Peyer's patch (tissue), 4 donors: ENCODE measurements at places on chromosomes 11 and 22. TPM values are rescaled to one million over a fixed set of nuclear protein-coding genes. Genes with fewer than 3 reads are reported as not detected.

GRCh38 chr22:47115518-47115890 lies 353.1 kb downstream of the TBC1D22A start:
- no peaks in the 10 kb centered on the region for H3K4me1 ChIP-seq
- H3K4me3 ChIP-seq = no peak overlapping the region
- H3K36me3 ChIP-seq = peaks cover 22% of the 10 kb centered on the region
- DNase-seq = no peak

- no peaks in the 10 kb centered on the region for H3K27me3 ChIP-seq
- H3K4me1 ChIP-seq = peaks cover 31% of the 10 kb centered on the region
- H3K36me3 ChIP-seq = no peaks in the 10 kb centered on the region
- H3K4me3 ChIP-seq = no peak overlapping the region
- no peak for DNase-seq
- peak overlapping the region; percentile 89 for H3K27ac ChIP-seq
These were observed 1.3 kb upstream of the ZDHHC8 start for GRCh38 chr22:20130319-20130718.

DNA sequence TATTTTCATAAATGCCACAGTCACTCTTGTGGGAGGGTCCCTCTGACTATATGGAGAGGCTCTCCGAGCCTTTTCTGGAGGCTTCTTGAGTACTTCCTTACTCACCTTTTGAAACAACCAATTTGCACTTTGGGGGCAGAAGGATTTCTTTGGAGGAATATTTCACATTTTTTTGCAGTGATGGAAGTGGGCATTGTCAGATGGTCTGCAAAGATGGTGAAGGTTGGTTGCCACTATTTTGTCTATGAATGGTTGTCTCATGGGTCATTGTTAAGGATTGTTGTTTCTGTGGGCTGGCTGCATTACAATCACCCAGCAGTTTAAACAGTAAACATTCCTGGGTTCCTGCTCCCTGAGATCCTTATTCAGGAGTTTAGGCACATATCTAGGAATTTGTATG lies 388.2 kb downstream of the TMEM135 start:
- no peak overlapping the region for H3K27ac ChIP-seq
- H3K4me3 ChIP-seq = no peak overlapping the region
- H3K36me3 ChIP-seq = no peaks in the 10 kb centered on the region
- H3K4me1 ChIP-seq = no peaks in the 10 kb centered on the region

DNA sequence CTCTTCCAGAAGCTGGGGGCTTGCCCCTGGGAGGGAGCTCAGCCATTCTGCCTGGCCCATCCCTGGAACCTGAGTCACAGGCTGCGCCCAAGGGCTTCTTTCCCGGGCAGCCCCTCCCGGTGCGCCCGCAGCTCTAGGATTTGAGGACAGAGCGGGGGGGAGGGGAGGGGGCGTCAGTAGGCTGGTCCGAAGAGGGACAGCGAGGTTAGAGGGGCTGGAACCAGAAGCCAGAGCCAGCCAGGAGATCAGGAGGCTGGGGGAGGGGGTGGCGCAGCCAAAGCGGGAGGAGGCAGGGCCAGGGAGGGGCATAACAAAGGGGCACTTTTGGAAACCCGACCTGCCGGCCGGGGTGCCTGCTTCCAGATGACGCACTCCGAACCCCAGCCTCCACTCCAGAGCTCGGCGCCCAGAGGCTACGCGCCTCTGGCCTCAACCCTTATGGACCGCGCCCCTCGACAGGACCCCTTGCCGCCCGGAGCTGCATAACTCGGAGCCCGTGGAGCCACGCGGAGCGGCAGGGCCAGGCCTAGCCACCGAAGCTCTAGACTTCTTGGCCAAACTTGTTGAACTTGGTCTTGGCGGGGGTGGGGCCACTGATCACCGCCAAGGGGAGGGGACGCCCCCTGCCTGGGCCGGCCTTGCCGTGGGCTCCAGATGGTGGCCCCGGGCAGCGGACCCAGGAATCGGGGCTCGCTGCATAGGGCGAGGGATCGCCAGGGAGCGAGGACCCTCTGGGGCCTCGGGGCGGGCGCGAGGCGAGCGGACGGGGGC lies 744 bp downstream of the PACSIN3 start:
- no peak for DNase-seq
- peaks cover 47% of the 10 kb centered on the region for H3K4me1 ChIP-seq
- H3K27ac ChIP-seq = peak overlapping the region; percentile 63
- no peaks in the 10 kb centered on the region for H3K36me3 ChIP-seq
- H3K4me3 ChIP-seq = peak overlapping the region; percentile 88
- H3K27me3 ChIP-seq = peaks cover 6% of the 10 kb centered on the region

Gene FAT3
- 0.94 TPM for total RNA-seq

- H3K27me3 ChIP-seq = no peaks in the 10 kb centered on the region
- H3K4me3 ChIP-seq = no peak overlapping the region
- H3K27ac ChIP-seq = no peak overlapping the region
- H3K4me1 ChIP-seq = no peaks in the 10 kb centered on the region
- no peak for DNase-seq
These were observed 91.2 kb upstream of the CSNK2A3 start for GRCh38 chr11:11444027-11444803.

DNA sequence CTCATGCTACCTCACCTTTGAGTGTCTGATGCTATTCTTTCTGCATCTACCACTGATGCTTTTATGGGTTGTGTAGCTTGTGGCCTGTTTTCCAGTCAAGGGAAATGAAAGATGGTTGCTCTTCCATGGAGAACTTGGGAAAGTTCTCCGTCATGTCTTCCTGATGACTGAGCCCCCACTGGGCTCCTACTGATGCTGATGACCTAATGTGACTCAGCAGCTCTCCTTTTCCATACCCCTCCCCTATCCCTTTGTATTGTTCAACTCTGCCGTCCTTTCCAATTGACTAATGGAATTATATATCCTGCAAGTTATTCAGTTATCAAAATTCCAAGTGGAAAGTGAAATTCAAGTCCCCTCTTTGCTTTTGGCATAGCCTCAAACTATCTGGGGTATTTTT lies 44.7 kb downstream of the REXO2 start:
- H3K27me3 ChIP-seq = no peaks in the 10 kb centered on the region
- no peak overlapping the region for H3K27ac ChIP-seq
- no peaks in the 10 kb centered on the region for H3K36me3 ChIP-seq
- H3K4me1 ChIP-seq = no peaks in the 10 kb centered on the region
- no peak overlapping the region for H3K4me3 ChIP-seq
- DNase-seq = no peak

Gene NAALAD2
- total RNA-seq = 7.0 TPM

- H3K4me1 ChIP-seq = no peaks in the 10 kb centered on the region
- H3K27ac ChIP-seq = no peak overlapping the region
- H3K27me3 ChIP-seq = no peaks in the 10 kb centered on the region
- H3K36me3 ChIP-seq = no peaks in the 10 kb centered on the region
- DNase-seq = no peak
These were observed 52.4 kb upstream of the TTLL12 start for GRCh38 chr22:43239193-43239780.

Gene SYNGR1
- 3.8 TPM for total RNA-seq

- H3K27me3 ChIP-seq = no peaks in the 10 kb centered on the region
- H3K27ac ChIP-seq = no peak overlapping the region
- H3K4me3 ChIP-seq = no peak overlapping the region
- DNase-seq = no peak
These were observed 13.4 kb downstream of the NFAM1 start for GRCh38 chr22:42418811-42419242.

Gene NCF4
- 4.4 TPM for total RNA-seq

GRCh38 chr11:11786771-11787170 lies 55.0 kb upstream of the USP47 start:
- no peak overlapping the region for H3K4me3 ChIP-seq
- no peak overlapping the region for H3K27ac ChIP-seq
- H3K36me3 ChIP-seq = no peaks in the 10 kb centered on the region
- no peak for DNase-seq
- no peaks in the 10 kb centered on the region for H3K27me3 ChIP-seq

GRCh38 chr11:41781441-41781840 lies 322.0 kb upstream of the LRRC4C start:
- no peaks in the 10 kb centered on the region for H3K4me1 ChIP-seq
- no peak for DNase-seq
- no peak overlapping the region for H3K4me3 ChIP-seq
- H3K36me3 ChIP-seq = no peaks in the 10 kb centered on the region
- H3K27ac ChIP-seq = no peak overlapping the region
- H3K27me3 ChIP-seq = no peaks in the 10 kb centered on the region

GRCh38 chr11:62148271-62148980 lies 24.6 kb downstream of the INCENP start:
- no peak overlapping the region for H3K4me3 ChIP-seq
- H3K27me3 ChIP-seq = no peaks in the 10 kb centered on the region
- H3K27ac ChIP-seq = no peak overlapping the region
- no peaks in the 10 kb centered on the region for H3K4me1 ChIP-seq

GRCh38 chr11:128664317-128664716 lies 29.6 kb upstream of the FLI1 start:
- H3K4me1 ChIP-seq = no peaks in the 10 kb centered on the region
- no peaks in the 10 kb centered on the region for H3K27me3 ChIP-seq
- no peak overlapping the region for H3K4me3 ChIP-seq
- DNase-seq = no peak

Gene FOLR1
- total RNA-seq = not detected

- no peaks in the 10 kb centered on the region for H3K36me3 ChIP-seq
- no peak overlapping the region for H3K27ac ChIP-seq
- no peak overlapping the region for H3K4me3 ChIP-seq
- H3K27me3 ChIP-seq = no peaks in the 10 kb centered on the region
These were observed 39.7 kb downstream of the RRP8 start for GRCh38 chr11:6563667-6564066.

Gene SLC5A12
- total RNA-seq = 197 TPM

Gene LPXN
- 16.1 TPM for total RNA-seq

GRCh38 chr11:111691741-111692140 lies 74.4 kb downstream of the PPP2R1B start:
- peaks cover 10% of the 10 kb centered on the region for H3K4me1 ChIP-seq
- no peak for DNase-seq
- no peaks in the 10 kb centered on the region for H3K36me3 ChIP-seq
- H3K4me3 ChIP-seq = no peak overlapping the region

DNA sequence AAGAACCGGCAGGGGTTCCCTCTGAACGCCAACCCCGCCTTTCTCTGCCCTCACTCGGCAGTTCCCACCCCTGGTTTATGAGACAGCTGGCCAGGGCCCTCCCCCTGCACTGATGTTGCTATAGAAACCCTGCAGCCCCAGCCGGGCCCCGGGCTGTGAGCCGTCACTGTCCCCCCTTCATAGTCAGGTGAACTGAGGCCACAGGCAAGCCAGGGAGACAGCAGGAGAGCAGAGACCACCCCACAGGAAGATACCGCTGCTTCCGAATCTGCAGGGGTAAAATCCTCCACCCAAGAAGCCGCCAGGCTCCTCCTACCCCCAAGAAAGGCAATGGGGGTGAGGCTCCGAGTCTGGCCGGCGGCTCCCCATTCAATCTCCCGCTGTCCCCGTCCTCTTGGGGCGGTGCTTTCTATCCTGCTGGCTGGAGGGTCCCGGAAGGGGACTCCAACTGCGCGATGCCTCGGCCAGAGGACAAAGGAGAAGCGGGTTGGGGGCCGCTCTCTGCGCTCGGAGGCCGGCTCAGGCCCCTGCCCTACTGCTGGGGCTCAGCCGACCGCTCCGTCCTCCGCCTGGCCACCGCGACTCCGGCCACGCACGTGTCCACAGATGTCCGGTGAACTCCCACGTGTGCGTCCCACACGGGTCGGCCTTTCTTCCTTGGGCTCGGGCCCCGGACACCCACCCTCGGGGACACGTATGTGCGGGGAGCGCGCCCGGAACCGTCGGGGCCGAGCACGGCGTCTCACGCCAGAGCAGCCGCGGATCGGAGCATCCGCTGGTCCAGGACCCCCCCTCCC lies 587 bp downstream of the SLC25A22 start:
- H3K27ac ChIP-seq = peak overlapping the region; percentile 98
- peak overlapping the region; percentile 77 for H3K4me3 ChIP-seq
- no peaks in the 10 kb centered on the region for H3K36me3 ChIP-seq
- DNase-seq = peak; percentile 88
- no peaks in the 10 kb centered on the region for H3K27me3 ChIP-seq
- peaks cover 5% of the 10 kb centered on the region for H3K4me1 ChIP-seq

- no peak overlapping the region for H3K27ac ChIP-seq
- H3K27me3 ChIP-seq = no peaks in the 10 kb centered on the region
- no peaks in the 10 kb centered on the region for H3K4me1 ChIP-seq
- no peak for DNase-seq
- H3K36me3 ChIP-seq = no peaks in the 10 kb centered on the region
- no peak overlapping the region for H3K4me3 ChIP-seq
These were observed 21.9 kb upstream of the QSER1 start for GRCh38 chr11:32870676-32871075.

DNA sequence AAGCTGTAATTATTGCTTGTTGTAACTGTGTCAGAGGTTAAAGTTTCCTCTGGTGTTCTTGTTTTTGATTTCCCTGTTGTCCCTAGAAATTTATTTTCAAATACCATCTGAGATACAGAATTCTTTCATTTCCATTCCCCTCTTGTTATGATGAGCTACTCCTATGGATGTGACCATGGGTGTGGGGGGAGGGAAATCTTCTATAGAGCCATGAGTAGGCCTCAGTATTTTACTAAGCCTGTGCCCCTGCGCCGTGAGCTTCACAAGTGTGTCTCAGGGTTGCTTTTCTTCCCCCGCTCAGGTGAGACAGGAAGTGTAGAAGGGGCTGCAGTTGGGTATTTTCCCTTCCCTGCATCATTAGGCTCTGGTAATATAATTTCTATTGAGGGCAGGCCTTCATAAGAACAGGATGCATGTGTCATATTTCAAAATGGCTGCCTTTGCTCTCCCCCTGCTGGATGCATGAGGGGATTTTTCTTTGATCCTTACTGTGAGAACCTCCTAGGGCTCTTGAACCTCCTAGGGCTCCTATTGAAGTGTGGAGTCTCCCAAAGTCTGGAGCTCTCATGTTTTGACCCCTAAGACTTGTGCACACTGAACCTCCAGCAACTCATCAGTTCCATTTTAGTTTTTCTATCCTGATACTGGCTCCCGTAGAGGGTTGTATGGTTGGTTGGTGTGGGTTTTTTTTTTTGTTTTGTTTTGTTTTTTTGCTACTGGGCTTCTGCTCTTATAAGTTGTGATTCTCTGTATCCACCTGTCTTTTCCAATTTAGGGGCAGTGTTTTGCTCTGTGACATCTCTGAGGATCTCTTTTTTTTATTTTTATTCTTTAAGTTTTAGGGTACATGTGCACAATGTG lies 658.2 kb downstream of the NTM start:
- H3K4me3 ChIP-seq = no peak overlapping the region
- H3K4me1 ChIP-seq = no peaks in the 10 kb centered on the region
- no peak for DNase-seq
- H3K27me3 ChIP-seq = no peaks in the 10 kb centered on the region
- H3K36me3 ChIP-seq = no peaks in the 10 kb centered on the region

Gene DGCR2
- 96.2 TPM for total RNA-seq

GRCh38 chr11:78424334-78425270 lies 7.0 kb upstream of the GAB2 start:
- no peaks in the 10 kb centered on the region for H3K36me3 ChIP-seq

Gene SPINDOC
- total RNA-seq = 5.1 TPM

Gene SEC14L6
- total RNA-seq = not detected
